ENCODE measurements at places on chromosomes 6 and 20.

- no peak for DNase-seq
Measured at GRCh38 chr20:62605236-62605943, 36.9 kb upstream of the SLCO4A1 start.

DNA sequence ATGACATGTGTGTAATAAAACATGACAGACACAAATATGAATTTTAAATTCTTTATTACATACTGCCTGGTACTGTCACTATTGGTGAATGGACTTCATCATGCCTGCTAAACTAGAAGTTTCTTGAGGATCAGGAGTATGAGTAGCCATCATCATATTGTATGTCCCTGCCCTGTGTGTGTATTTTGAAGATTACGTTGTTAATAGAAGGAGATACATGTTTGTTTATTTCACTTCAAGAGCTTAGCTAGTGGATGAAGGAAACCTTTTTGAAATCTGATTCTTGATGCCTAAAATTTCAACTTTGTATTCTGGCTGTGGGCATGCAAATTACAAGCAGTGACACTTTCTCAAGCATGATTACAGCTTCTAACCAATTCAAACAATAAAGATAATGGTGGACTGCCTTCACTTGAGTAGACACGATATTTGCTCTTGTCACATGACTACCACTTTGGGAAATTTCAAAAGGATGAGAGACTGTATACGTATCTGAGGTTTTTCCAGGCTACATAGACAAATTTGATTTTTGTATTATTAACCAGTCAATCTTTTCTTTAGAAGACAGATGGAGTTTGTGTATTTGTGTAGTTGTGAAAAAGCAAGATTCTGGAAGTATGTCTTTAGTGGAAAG lies 3.5 kb downstream of the TBPL1 start:
- no peak for DNase-seq

GRCh38 chr6:22673474-22673873 lies 104.1 kb downstream of the HDGFL1 start:
- no peak for DNase-seq

GRCh38 chr6:132490024-132490423 lies 22.9 kb downstream of the STX7 start:
- no peak for DNase-seq

GRCh38 chr20:58627212-58628072 lies 23.6 kb upstream of the STX16 start:
- DNase-seq, result no peak

DNA sequence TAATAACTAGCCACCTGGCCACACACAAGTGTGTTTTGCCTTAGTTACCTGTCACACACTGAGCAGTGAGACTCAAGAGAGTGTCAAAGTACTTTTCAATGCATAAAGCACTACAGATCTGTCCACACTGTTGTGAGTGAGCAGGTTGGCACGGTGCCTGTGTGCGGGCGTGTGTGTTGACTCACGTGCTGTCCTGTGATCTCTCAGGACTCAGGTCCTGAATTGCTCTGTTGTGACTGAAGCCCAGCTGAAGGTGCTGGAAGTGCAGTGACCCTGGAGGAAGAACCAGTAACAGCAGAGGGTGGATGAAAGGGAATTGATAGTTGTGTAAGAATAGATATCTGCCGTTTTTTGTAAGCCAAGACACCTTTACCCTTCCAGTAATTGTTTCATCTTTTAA lies 18.3 kb downstream of the SLC16A10 start:
- DNase-seq, result no peak

DNA sequence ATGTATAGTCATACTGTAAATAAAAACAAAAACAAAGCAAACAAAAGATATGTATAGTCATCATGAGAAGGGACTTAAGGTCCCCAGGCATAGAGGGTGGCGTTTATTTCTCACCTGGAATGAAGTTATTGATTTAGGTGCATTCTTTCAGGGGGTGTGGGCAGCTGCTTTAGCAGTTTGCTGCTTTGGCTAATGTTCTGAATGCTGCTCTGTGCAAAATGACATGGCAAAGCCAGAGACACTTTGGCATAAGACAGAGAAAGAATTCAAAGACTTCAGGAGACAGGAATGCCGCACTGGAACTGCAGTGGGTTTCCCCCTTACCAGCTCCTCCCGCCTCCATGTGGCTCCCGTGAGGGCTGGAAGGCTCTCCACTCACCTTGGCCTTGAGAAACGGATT lies 36.4 kb upstream of the NELFCD start:
- no peak for DNase-seq

GRCh38 chr6:33860706-33861474 lies 57.1 kb upstream of the MLN start:
- peak; percentile 41 for DNase-seq

DNA sequence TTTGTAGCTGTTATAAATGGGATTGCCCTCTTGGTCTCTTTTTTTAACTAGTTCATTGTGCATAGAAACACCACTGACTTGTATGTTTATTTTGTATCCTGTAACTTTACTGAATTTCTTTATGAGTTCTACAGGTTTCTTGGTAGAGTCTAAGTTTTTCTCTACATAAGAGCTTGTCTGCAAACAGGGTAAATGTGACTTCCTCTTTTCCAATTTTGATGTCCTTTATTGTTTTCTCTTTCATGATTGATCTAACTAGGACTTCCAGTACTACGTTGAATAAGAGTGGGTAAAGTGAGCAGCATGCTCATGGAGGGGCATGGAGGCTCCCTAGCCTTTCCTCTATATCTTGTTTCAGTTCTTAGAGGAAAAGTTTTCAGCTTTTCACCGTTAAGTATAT lies 3.0 kb upstream of the WFDC10A start:
- no peak for DNase-seq

GRCh38 chr6:118485601-118486550 lies 62.2 kb upstream of the PLN start:
- DNase-seq, result no peak

DNA sequence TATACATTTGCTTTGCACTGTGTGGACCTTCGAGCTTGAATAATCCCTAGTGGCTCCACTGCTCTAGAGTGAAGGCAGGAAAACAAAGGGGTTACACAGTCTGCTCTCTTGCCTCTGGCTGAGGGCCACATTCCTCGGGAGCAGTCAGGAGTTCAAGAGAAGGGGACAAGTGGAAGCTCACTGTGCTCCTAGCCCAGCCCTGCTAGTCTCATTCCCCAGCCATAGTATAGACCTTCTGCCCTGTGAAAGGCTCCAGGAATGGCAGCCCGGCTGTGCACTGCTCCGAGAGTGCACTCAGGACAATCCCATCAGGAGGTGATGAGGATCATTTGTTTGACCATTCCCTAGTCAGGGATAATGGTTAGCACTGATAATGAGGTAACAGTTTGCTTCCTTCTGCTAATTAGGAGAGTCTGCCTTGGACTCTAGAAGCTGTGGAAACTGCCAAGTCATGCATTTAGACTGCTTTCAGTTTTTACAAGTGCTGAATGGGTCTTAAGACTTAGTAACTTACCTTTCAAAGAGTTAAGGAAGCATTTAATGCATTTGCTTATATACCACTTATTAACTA lies 8.5 kb downstream of the IYD start:
- DNase-seq, result no peak

- no peak for DNase-seq
Measured at GRCh38 chr6:70846207-70846835, 110.5 kb downstream of the B3GAT2 start.

Data from CD4-positive, alpha-beta T cell treated with Interleukin-17A for 1 hour (primary cell).